ENCODE measurements at places on chromosomes 3 and 15.

DNA sequence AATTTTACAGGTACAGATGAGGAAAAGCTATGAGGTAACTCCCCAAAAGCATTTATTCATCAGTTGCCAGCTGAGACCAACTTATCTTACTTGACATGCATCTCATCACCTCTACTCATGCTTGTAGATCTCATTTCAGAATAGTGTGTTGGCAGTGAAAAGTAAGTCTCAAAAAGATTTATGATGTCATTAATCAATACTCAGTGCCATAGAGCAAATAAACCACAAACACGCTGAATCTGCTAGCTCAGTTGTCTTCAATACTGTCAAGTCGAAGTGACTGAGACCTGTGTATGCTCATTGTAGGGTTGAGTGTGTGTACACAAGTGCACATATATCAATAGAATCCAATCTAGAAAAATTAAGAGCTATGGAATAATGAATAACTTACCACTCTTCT is 413.5 kb downstream of the CNTN3 start:
- no peak for DNase-seq

- no peak for DNase-seq
Measured at GRCh38 chr3:46386205-46386604, 15.5 kb downstream of the CCR5 start.

GRCh38 chr15:83570756-83571155 is 83.2 kb upstream of the ADAMTSL3 start:
- DNase-seq = no peak

- DNase-seq = no peak
Measured at GRCh38 chr3:45092132-45093031, 53.8 kb downstream of the CDCP1 start.

- DNase-seq = no peak
Measured at GRCh38 chr3:11563159-11563864, 80.4 kb downstream of the VGLL4 start.

DNA sequence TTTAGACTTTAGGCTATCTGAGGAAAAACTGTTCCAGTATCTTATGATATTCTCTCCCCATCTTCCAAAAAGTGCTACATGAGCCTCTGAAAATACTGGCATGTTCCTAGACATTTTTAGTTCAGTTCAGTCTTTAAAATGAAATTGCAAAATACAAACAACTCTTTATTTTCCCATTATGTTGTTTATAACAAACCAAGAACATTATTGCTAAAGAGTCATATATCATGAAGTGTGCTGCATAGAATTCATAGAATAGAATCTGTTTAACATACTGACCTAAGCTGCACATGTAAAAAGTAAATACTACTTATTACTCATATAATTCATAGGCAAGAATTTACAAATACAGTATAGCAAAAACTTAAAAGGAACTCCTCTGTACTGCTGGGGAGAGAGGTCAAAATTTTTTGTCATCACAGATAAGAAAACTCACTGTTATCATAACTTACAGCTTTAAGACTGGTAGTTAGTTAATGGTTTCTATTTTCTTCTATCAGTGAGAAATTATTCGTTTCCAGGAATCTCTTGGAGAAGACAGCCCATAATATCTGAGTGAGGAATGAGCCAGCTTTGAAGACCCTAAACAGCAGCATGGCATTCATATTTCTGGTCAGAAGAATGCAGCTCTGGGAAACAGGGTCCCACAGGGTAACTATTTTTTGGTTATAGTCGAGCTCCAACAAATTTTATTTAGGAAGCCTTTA is 32.2 kb downstream of the FILIP1L start:
- no peak for DNase-seq

GRCh38 chr3:171445620-171446204 is 14.5 kb downstream of the TNIK start:
- DNase-seq = no peak

- no peak for DNase-seq
Measured at GRCh38 chr15:63519041-63519440, 14.6 kb downstream of the USP3 start.

- no peak for DNase-seq
Measured at GRCh38 chr3:159824333-159824732, 164.3 kb upstream of the IL12A start.

DNA sequence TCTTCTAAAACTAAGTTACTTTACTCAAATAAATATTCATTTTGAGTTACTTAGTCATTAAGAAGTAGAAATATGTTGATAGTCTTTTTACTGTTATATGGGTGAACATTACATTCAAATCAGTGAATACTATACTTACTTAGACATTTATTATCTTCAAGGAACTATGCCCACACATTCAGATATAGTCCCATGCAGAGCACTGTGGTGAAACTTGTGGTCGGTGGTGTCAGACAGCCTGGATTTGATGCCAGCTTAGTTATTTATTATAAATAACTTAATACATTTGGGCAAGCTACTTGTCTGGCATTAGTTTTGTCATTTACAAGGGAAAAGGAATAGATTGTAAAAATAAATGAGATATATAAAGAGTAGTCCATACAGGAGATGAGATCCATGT is 149.5 kb downstream of the RAP2B start:
- DNase-seq = no peak

DNA sequence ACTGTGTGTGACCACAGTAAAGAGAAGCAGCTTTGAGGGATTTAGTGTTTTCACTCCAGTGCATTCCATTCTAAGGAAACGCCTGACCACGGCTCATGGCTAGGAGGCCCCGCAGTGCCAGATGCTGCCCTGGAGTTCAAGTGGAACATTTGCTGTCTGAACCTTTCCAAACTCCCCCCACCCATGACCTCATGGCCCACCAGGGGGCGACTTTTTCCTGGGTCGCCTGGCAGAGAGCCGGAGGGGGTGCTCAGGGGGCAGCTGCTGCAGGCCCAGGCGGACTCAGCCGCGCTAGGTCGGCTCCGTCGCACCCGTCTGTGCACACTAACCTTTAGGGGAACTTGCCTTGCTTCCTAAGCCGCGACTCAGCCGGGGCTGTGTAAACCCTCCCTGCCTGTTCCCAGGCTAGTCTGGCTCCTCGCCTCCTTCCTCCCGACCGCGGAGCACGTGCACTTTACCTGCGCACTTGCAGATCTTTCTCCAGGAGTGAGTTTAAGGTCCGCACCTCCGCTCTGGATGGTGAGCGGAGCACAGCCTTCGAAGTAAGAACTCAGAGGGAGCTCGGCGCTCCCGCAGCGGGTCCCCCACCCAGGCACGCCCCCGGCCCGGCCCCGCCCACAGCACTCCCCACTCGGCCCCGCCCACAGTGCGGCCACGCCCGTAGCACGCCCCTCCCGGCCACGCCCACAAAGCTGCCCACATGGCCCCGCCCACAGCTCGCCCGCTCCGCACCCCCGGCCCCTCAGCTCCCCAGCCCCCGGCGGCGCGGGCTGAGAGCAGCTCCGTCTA is at the start of gene OCA2:
OCA2 (minus strand) TSS at position 550 of the 789 bp plus-strand sequence. CDS start 17,441 bp downstream, outside the sequence.
- peak; percentile 47 for DNase-seq

GRCh38 chr3:38556640-38557358 is 60.7 kb downstream of the EXOG start:
- DNase-seq = no peak

DNA sequence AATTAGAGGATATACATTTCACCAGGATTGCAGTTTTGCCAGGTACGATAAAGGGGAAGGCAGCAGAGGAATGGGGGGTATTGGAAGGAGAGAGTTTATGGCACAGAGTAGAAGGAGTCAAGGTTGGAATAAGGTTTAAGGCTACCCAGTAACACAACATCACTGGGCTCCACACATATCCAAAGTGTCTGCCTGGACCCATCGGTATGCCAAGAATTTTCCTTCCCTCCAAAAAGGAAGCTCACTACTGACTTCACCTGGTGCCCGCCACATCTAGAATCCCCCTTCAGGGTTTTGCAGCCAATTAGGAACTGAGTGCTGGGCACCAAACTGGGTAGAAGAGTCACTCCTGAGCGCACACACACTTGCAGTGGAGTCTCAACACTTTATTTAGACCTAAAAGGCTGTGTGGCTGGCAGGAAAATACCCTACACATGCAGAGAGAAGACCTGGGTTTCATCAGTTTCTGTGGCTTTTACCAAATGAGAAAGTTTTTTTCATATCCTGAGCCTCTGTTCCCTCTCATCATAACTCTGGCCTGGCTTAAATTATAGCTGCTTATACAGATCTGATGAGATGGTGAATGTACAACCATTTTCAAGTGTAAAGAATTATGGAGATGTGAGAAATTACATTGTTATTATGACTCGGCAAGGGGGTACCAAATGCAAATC is 190.8 kb upstream of the LPP start:
- no peak for DNase-seq

DNA sequence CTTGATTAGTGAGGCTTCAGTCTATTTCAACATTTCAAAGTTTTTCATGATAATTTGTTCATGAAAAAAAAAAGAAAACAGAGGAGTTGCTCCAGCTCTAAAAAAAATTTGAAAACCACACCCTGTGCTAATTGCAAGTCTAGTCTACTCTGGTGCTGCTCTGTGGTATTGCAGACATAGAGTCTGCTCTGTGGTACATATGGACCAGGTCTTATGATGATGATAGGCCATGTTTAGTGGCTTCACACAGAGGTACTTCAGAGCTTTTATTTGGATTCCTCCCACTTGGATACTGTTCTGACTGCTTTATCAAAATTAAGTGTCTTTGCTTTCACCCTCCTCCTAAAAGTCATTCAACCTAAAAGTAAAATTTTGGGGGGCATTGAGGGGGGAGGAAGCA is 160.8 kb downstream of the ALCAM start:
- no peak for DNase-seq

DNA sequence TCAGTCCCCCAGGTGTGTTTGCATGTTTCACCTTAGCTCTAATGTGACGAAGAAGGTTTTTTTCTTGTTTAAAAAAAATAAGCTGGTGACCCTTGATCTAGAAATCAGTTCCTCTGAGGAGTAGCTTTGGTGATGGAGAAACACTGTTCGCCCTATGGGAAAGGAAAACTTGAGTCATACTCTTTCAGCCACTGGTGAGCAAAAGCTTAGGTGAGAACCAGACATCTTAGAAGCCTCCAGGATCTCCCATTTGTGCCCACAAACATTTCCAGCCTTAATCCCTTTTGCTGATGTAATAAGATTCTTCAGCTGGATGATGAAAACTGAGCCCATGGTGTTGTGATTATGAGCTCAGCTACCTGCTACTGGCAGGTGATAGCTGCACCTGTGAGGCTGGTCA is 37.8 kb downstream of the SLC27A2 start:
- DNase-seq = no peak

- DNase-seq = no peak
Measured at GRCh38 chr3:155594526-155595187, 150.2 kb downstream of the PLCH1 start.

DNA sequence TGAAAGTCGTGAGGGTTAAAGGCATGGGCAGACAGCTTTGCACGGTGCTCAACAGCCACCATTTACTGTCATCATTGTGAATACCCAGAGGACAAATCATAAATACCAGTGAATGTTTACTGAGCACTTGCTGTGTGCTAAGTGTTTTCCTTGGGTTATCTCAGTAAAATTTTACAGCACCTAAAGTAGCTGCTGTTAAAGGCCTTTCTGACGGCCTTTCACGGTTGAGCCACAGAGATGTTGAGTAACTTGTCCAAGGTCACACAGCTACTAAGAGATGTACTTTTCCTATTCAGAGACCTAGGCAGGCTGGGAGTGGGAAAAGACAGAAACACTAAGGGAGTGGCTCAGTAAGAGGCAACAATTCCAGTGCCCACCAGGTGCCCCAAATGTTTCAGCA is 393 bp upstream of the CPNE9 start:
- no peak for DNase-seq

DNA sequence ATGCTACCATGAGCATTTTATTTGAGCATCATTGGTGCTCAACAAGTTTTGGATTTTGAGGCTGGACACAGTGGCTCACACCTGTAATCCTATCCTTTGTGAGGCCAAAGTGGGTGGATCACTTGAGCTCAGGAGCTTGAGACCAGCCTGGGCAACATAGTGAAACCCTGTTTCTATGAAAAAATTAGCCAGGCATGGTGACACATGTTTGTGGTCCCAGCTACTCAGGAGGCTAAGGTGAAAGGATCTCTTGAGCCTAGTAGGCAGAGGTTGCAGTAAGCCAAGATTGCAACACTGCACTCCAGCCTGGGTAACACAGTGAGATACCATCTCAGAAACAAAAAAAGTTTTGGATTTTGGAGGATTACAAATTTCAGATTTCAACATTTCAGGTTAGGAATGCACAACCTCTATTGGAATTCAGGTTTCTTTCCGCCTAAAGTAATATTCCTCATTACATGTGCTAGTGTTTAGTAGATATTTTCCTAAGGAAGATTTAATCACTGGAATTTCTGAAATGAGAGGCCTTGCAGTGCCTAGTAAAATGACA is 27.6 kb downstream of the CNOT10 start:
- no peak for DNase-seq

DNA sequence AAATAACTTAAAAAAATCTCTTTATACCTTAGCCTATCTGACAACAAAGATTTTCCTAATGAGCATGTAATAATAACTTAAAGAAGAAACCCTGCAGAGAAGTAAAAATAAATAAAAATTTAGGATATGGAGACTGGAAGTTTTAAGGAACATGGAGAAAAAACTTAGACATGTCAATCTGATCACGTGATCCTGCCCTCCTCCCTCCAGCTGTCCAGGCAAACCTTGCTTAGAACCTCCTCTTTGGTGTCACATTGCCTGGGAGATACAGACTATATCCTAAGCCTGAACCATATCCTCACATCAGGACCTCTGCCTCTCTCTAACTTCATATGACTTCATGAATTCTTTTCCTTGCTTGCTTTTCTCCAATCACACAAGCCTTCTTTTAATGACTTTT is 275.5 kb downstream of the CNTN3 start:
- no peak for DNase-seq

DNA sequence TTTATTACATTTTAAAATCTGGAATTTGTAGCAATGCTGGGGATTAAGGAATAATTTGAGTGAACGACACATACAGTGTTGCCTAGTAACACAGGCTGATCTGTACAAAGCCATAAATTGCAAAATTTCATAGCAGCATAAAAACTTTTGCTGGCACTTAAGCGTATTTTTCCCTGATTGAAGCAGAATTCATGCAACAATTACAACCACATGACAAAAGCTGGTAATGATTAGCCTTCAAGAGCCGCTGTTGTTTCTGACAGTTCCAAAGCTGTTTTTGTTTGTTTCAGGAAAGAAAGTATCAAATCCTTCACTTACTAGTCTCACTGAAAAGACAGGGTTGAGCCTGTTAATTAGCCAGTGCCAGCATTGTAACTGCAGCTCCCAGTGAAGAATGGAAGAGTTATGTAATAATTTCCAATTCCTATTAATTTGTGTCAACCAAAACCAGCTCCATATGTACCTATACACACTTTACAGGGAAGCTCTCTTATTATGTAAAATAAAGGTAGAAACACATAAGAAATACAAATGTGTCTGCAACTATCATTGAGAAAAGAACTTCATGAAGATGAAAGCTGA is 60.7 kb downstream of the AGTR1 start:
- DNase-seq = no peak

GRCh38 chr15:54064365-54064764 is 86.1 kb downstream of the UNC13C start:
- no peak for DNase-seq

DNA sequence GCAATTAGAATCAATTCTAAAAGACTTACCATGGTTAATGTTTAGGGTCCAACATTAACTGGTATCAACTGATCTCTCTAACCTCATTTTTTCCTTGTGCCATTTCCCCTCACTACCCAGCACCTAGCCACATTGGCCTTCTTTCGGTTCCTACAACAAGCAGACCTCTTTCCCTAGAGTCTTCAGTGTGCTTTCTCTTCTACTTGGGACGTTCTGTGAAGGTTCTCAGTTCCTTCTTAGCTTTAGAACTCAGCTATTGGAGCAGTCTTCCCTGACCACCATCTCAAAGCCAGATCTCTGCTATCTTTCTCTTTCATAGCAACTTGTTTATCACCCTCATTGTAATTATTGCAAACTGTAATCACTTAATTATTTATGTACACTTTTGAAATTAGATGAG is 31.5 kb upstream of the MINDY4B start:
- DNase-seq = no peak

GRCh38 chr15:65094294-65094995 is 17.9 kb downstream of the KBTBD13 start:
- DNase-seq = no peak
